CD4-positive, CD25-positive, alpha-beta regulatory T cell (primary cell): ENCODE measurements at places on chromosomes 2 and 18. TPM values are rescaled to one million over a fixed set of nuclear protein-coding genes. Genes with fewer than 3 reads are reported as not detected.
A peak's percentile ranks its signal among the peaks of the same experiment; 100 is the strongest.

DNA sequence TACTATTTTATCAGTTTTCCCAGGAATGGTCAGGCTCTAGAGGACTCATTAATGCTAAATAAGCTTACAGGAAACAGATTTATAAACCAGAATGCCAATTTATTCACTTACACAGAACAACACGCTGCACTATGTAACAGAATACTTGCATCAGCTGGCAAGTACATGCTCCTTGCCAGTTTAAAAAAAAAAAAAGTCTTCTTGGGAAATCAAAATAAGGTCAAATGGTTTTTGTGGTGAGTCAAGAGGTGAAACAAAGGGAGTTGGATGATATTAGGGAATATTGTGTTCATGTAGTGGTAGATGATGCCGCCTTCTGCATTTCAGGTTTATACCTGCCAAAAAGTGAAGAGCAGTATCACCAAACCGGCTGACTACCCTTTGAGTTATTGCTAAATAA is 1322.1 kb upstream of the ZEB2 start:
- H3K36me3 ChIP-seq, result no peaks in the 10 kb centered on the region
- H3K4me3 ChIP-seq, result no peak overlapping the region
- DNase-seq, result no peak
- H3K27ac ChIP-seq, result no peak overlapping the region
- no peaks in the 10 kb centered on the region for H3K27me3 ChIP-seq

GRCh38 chr2:160223560-160223959 is 23.5 kb upstream of the ITGB6 start:
- peak overlapping the region; percentile 60 for H3K4me3 ChIP-seq
- no peak overlapping the region for H3K27ac ChIP-seq

DNA sequence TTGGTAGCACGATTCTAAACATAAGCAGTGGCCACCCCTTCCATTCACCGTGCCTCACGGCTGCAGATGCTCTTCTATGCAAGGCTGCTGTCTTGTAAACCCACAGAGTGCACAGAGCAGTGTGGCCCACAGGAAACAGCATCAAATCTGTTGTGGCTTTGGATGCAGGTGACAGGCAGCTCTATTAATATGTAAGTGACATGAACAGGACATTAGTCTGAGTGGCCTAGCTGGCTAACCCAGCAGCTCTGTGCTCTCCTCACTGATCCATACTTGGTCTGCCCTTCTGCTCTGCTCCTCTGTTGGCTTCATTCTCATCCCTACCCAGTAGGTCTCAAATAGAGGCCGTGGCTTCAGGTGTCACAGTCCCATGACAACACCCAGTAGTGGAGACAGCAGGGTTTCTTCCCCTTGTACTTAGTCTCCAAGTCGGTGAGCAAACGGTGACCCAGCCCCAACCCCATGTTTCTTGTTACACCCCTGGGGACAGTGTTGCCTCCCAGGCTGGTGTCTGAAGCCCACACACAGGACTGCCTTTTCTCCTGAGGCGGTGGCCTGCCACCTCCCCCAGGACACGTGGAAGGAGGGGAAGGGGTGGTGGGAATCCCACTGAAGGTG is 5.8 kb downstream of the SH3RF3 start:
- no peak for DNase-seq
- H3K36me3 ChIP-seq, result no peaks in the 10 kb centered on the region
- no peak overlapping the region for H3K4me3 ChIP-seq
- H3K4me1 ChIP-seq, result peaks cover 15% of the 10 kb centered on the region

- DNase-seq, result no peak
- no peaks in the 10 kb centered on the region for H3K36me3 ChIP-seq
Observed at GRCh38 chr2:10389573-10389972, 58.6 kb downstream of the ODC1 start.

GRCh38 chr2:159214325-159214865 is 72.1 kb downstream of the WDSUB1 start:
- no peaks in the 10 kb centered on the region for H3K36me3 ChIP-seq
- no peak overlapping the region for H3K27ac ChIP-seq
- peaks cover 11% of the 10 kb centered on the region for H3K4me1 ChIP-seq
- no peak overlapping the region for H3K4me3 ChIP-seq
- H3K27me3 ChIP-seq, result no peaks in the 10 kb centered on the region

- DNase-seq, result no peak
- H3K4me3 ChIP-seq, result no peak overlapping the region
- H3K27me3 ChIP-seq, result no peaks in the 10 kb centered on the region
- no peak overlapping the region for H3K27ac ChIP-seq
Observed at GRCh38 chr2:126863336-126864015, 35.2 kb upstream of the TEX51 start.

DNA sequence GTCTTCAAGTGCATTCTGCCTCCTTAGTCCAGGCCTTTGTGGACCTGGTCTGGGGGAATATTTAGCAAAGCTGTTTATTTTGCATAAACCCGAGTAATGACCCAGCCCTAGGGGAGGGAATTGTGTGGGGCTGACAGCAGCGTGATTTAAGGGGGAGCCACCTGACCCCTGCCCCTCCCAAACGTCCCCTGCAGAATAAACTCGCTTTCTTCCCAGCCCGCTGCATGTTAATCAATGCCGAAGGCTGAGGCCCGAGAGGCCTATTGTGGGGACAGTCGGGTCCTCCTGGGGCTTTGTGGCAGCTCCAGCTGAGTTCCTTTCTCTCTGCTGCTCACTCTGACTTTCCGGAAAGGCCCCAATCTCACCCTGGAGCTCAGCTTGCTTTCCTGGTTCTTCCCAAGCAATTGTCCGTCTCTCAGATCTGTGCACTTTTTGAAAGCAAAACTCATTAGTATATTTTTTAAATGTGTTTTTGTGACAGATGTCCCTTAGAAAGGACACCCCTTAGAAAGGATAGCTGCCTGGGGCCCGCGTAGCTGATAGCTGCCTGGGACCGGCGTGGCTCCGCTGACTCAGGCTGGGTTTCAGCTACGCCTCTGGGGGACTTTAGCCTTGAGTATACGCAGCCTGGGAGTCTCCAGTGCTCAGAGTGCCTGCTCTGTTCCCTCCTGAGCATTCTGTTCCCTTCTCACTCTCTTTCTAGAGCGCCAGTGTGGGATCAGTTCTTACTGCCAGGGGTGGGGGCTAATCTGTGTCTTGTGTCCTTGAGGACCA is 158.3 kb downstream of the GLI2 start:
- no peaks in the 10 kb centered on the region for H3K27me3 ChIP-seq
- H3K27ac ChIP-seq, result no peak overlapping the region

DNA sequence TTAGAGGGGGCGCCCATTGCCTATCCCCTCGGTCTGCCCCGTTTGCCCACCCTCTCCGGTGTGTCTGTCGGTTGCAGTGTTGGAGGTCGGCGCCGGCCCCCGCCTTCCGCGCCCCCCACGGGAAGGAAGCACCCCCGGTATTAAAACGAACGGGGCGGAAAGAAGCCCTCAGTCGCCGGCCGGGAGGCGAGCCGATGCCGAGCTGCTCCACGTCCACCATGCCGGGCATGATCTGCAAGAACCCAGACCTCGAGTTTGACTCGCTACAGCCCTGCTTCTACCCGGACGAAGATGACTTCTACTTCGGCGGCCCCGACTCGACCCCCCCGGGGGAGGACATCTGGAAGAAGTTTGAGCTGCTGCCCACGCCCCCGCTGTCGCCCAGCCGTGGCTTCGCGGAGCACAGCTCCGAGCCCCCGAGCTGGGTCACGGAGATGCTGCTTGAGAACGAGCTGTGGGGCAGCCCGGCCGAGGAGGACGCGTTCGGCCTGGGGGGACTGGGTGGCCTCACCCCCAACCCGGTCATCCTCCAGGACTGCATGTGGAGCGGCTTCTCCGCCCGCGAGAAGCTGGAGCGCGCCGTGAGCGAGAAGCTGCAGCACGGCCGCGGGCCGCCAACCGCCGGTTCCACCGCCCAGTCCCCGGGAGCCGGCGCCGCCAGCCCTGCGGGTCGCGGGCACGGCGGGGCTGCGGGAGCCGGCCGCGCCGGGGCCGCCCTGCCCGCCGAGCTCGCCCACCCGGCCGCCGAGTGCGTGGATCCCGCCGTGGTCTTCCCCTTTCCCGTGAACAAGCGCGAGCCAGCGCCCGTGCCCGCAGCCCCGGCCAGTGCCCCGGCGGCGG is 1.7 kb downstream of the MYCN start:
- no peak overlapping the region for H3K4me3 ChIP-seq
- peaks cover 26% of the 10 kb centered on the region for H3K4me1 ChIP-seq
- no peak overlapping the region for H3K27ac ChIP-seq
- no peaks in the 10 kb centered on the region for H3K36me3 ChIP-seq
- peaks cover 18% of the 10 kb centered on the region for H3K27me3 ChIP-seq

DNA sequence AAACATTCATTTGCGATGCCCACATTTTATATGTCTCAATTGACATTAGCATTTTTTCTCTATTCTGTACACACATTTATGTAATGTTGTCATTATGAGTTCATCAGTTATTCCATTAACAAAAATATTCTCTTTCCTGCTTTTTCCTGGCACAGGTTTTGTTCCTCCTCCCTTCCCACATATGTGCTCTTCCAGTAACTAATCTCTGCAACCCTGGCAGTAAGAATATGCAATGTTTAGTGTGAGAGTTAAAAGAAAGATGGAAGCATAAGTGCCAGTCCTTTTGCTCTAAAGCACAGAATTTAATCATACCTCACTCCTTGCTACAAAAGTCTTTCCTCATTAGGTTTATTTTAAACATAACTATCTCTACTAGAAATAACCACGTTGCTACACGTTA is 155.8 kb upstream of the ERBB4 start:
- no peaks in the 10 kb centered on the region for H3K4me1 ChIP-seq
- no peaks in the 10 kb centered on the region for H3K27me3 ChIP-seq
- no peak overlapping the region for H3K4me3 ChIP-seq

DNA sequence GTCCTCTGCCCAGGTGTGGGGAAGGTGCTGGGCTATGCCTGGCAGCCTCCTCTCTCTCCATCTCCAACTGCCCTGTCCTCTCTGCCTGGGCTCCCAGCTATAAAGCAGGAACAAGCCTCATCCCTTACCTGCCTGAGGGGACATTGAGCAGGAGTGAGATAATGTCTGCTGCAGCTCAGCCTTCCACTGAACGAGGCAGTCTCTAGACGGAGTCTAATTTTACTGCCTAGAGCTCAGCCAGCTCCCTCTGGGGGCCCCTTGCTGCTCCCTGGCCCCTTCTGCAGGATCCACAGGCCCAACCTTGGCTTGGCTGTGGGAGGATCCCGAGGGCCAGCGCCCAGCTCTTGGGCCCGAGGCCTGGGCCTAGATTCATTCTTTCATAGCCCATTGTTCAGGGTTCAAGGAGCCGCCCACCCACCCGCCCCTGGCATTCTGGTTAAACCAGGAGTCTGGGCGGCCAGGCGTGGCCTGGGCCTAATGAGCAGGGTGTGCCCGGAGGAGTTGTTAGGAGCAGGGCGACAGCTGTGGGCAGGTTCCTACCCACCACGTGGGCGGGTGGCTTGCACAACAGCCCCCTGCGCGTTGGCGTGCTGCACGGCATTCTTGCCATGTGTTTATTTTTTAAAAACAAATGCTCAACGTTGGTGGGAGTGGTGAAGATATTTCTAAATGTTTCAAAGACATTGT is 44.6 kb downstream of the FOSL2 start:
- no peak for DNase-seq
- H3K27ac ChIP-seq, result no peak overlapping the region
- H3K4me3 ChIP-seq, result no peak overlapping the region

DNA sequence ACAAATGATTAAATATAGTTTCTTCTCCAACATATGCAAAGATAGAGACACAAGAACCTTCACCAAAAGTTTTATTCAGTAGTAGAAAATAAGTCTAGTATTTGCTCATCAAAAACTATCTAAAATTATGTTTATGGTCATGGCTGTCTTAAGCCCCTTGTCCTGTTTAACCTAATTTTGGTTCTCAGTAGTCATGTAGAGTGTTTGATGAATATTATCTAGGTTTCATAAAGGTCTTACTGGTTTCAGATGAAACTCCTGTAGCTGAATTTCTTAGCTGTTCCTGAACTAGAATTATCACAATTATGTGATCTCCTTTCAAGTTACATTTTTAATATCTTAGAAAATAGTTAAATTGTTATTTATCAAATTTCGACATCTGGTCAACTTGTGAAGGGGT is 228.0 kb upstream of the SPHKAP start:
- no peaks in the 10 kb centered on the region for H3K27me3 ChIP-seq
- H3K27ac ChIP-seq, result no peak overlapping the region
- no peak overlapping the region for H3K4me3 ChIP-seq
- H3K4me1 ChIP-seq, result no peaks in the 10 kb centered on the region

- no peaks in the 10 kb centered on the region for H3K27me3 ChIP-seq
- no peak for DNase-seq
- no peak overlapping the region for H3K4me3 ChIP-seq
Observed at GRCh38 chr2:3751806-3752205, 48.4 kb downstream of the DCDC2C start.

DNA sequence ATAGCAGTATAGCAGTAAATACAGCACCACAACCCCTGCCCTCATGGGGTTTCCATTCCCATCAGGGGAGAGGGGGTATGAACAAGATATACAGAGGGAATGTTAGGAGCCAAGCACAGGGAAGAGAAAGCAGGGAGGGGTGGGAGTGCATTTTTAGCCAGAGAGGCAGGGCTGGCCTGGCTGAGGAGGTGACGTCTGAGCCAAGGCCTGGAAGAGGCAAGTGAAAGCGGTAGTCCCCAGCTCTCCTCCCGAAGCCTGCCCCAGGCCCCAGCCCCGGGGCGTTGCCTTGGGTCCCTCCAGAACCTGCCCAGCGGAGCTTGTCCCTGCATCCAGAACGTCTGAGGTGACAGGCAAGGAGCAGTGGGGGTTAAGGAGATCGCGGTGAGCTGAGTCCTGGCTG is 45.1 kb upstream of the FOSL2 start:
- H3K36me3 ChIP-seq, result no peaks in the 10 kb centered on the region
- peak overlapping the region; percentile 37 for H3K4me3 ChIP-seq
- DNase-seq, result no peak
- H3K27me3 ChIP-seq, result no peaks in the 10 kb centered on the region
- no peak overlapping the region for H3K27ac ChIP-seq
- peaks cover 30% of the 10 kb centered on the region for H3K4me1 ChIP-seq

DNA sequence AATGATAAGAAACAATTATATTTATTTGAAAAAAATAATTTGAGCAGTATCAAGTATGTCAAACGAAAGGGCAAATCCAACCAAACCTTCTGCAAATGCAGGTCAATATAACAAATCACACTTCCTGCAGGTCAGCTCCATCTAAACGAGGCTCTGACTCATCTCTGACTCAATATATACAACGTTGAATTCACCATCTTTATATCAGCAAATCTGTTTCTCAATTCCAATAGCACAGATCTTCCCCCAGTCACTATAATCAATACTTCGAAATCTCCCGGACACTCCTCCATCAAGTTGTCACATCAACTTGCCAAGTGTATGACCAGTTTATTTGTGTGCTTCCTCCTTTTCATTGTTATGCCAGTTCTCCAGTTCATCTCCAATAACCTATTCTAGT is 388.9 kb downstream of the ZEB2 start:
- no peaks in the 10 kb centered on the region for H3K36me3 ChIP-seq
- no peaks in the 10 kb centered on the region for H3K4me1 ChIP-seq
- no peak for DNase-seq
- no peaks in the 10 kb centered on the region for H3K27me3 ChIP-seq

DNA sequence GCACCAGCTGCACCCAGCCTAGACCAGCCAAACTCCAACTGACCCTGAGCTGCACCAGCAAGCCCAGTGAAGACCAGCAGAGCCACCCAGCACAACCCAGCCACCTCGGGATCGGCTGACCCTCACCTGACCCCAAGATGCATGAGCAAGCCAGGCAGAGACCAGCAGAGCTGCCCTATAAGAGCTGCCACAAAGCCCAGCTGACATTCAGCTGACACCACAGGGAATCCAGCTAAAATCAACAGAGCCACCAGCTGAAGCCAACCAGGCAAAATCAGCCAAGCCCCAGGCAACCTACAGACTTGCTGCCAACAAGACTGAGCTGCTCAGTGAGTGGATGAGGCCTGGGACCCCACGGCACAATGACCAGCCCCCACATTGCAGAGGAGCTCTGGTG is 54.6 kb downstream of the CYP27C1 start:
- H3K36me3 ChIP-seq, result no peaks in the 10 kb centered on the region
- no peak overlapping the region for H3K4me3 ChIP-seq
- DNase-seq, result no peak
- H3K27me3 ChIP-seq, result no peaks in the 10 kb centered on the region
- no peak overlapping the region for H3K27ac ChIP-seq

Gene SANBR
- 11.7 TPM for total RNA-seq

Gene CRYGC
- not detected for total RNA-seq
